ENCODE measurements at places on chromosomes 6 and 20.

DNA sequence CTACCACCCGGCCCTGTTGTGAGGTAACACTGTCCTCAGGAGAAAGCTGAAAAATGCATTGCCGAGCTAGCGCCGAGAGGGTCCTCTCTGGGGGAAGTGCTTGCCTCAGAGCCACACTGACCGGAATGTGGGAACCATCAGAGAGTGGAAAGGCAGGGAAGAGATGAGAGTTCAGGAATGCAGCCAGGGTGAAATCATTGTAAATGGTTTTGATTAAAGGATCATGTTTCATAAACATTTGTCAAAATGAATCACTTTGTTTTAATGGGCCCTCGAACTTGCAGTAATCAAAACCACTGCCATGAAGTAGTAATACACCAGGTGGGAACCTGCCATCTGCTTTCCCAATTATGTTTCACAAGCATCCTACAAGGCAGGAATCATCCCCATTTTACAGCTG lies 16.9 kb upstream of the IL17F start:
- DNase-seq, result no peak

DNA sequence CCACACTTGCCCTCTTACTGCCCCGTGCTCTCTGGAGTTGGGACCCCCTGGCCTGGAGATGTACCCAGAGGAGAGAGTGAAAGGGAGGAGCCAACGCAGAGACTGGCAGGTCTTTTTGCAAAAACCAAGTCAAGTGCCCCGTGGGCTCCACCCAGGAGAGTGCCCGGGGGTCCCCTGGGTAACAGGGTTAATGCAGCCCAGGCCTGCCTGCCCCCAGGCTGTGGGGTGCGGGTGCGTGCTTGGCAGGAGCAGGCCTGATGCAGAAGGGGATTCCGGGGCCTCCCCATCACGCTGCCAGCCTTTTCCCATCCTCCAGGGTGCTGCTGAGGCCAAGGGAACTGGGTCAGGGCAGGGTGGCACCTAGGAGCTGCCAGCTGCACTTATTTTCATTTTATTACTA lies 184.4 kb downstream of the ERMARD start:
- DNase-seq, result no peak

GRCh38 chr6:52262620-52263344 lies 18.5 kb upstream of the IL17F start:
- DNase-seq, result no peak

- DNase-seq, result no peak
Observed at GRCh38 chr6:73503027-73503772, 17.6 kb downstream of the EEF1A1 start.

DNA sequence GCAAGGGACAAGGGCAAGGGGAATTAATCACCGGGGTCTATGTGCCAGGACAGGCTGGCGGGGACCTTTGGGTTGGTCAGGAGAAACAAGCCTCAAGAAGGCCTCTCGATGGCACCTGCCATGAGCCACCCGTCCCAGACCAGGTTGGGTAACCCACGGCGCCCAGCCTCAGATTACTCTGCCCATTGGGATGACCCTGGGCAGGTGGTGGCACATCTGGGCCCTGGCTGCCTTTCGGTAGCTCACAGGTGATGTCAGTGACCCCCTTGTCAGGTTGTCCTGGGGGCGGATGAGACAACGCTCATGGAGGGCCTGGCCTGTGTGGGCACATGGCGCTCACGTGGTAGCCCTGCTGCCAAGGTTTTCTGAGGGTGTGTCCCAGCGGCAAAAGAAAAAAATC lies 152.2 kb downstream of the SYCP2 start:
- no peak for DNase-seq

- DNase-seq, result no peak
Observed at GRCh38 chr6:39062014-39062740, 13.6 kb downstream of the GLP1R start.

- DNase-seq, result peak; percentile 22
Observed at GRCh38 chr20:38203337-38203980, 38.4 kb upstream of the TGM2 start.

DNA sequence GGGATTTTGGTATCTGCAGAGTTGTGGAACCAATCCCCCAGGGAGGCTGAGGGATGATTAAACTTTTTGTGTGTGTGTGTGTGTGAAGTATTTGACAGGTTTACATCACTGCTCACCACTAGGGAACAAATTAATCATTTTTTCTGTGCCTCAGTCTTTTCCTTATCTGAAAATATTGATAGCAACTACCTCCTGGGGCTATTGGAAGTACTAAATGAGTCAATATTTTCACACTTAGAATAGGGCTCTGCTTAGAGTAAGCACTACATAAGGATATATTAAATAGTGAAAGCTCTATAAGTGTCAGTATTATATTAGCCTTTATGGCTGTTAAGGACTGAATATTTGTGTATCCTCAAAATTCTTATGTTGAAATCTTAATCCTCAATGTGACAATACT lies 155.2 kb upstream of the UST start:
- no peak for DNase-seq

GRCh38 chr6:41599852-41600445 lies 38.3 kb upstream of the MDFI start:
- no peak for DNase-seq

- peak; percentile 95 for DNase-seq
Observed at GRCh38 chr6:3410385-3411360, 46.2 kb downstream of the SLC22A23 start.

DNA sequence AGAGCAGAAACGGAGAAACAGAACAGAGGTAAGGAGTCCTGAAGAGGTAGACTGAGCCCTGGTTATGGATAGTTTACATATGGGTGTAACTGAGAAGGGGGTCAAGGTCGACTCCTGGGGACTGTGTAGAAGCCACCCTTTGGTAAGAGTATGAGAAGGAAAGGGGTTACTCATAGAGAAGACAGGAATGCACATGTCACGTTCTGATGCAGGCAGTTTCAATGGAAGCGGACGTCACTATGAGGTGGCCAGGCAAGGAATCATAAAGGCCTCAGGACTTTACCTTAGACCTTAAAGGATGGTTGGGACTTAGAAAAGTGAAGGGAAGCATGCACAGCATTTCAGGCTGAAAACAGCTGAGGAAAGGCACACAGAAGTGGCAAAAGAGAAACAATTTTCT lies 25.1 kb downstream of the RGS17 start:
- DNase-seq, result no peak

DNA sequence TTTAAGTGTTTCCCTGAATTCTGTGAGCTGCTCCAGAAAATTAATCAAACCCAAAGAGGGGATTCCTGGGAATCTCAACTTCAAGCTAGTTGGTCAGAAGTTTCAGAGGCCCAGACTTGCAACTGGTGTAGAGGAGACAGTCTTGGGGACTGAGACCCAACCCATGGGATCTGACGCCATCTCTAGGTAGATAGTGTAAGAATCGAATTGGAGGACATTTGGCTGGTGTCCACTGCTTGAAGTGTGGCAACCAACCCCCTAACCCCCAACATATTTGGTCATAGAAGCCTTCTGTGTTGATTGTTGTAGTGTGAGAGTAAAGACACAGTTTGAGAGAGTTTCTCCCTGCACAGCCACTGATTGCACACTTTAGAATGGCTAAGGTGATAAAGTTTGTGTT lies 103.5 kb upstream of the CARMIL1 start:
- DNase-seq, result no peak

- no peak for DNase-seq
Observed at GRCh38 chr6:119034827-119035458, 43.5 kb downstream of the FAM184A start.

DNA sequence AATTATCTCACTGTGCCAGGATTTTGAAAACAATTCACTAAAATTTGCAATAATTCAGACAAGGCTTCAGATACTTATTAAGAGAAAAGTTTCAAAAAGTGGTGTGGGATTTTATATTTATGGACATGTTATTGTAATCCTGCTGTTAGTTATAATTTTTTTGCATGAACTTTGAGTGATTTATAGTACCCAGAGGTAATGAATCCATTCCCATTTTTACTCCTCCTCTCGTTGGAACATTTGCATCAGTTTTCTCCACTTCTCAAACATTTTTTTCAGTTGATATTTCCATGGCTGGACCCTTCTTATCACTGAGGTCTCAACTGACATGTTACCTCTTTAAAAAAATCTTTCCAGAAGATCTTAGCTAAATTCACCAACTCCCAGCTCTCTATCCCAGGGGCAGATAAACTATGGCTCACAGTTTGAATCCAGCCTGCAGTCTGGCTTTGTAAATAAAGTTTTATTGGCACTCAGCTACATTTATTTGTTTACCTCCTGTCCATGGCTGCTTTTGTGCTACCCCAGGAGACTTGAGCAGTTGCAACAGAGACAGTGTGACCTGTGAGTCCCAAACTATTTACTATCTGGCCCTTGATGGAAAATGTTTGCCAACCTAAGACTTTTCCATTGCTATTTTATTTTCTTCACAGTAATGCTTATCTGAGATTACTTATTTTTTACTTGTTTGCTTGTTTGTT lies 83.4 kb downstream of the TSHZ2 start:
- no peak for DNase-seq

GRCh38 chr20:63319164-63320040 lies 26.4 kb downstream of the COL20A1 start:
- DNase-seq, result no peak

DNA sequence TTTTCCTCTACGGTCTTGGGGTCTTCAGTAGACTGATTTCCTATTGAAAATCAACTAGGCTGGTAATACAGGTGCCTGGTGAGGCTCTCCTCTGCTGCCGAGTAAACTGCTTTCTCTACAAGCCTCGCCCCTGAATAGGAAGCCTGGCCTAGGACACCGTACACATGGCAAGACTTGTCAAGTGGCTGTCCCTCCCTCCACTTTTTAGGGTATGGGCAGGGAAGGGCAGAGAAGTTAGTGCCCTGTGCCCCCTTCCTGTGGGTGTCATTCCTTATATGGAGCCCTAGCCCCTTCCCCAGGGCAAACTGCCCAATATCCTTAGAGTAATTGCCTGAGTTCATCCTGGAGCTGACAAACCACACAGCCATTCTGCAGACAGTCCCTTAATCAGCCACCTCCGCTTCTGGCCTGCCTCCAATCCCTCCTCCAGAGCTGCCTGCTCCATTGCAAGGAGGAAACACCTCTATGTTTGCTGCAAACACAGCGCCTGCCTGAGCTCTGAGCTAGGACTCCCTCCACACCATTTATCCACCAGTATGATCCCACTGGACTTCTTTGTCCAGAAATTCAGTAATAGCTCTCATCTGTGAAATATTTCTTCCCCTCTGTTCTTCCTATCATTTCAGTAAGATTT lies 93.1 kb downstream of the CHD6 start:
- no peak for DNase-seq

- no peak for DNase-seq
Observed at GRCh38 chr6:105606831-105607463, 204.1 kb upstream of the PREP start.

DNA sequence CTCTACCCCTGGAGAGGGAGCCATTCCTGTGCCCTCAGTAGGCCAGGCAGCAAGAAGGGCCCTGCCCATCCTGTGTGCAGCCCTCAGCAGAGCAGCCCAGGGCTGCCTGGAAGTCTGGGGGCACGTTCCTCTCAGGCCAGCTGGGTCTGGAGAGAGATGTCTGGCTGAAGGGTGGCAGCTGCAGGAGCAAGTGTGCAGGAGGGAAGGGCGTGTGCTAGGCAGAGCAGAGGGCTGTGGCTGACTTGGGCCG lies 62.7 kb downstream of the NOL4L start:
- peak; percentile 55 for DNase-seq

DNA sequence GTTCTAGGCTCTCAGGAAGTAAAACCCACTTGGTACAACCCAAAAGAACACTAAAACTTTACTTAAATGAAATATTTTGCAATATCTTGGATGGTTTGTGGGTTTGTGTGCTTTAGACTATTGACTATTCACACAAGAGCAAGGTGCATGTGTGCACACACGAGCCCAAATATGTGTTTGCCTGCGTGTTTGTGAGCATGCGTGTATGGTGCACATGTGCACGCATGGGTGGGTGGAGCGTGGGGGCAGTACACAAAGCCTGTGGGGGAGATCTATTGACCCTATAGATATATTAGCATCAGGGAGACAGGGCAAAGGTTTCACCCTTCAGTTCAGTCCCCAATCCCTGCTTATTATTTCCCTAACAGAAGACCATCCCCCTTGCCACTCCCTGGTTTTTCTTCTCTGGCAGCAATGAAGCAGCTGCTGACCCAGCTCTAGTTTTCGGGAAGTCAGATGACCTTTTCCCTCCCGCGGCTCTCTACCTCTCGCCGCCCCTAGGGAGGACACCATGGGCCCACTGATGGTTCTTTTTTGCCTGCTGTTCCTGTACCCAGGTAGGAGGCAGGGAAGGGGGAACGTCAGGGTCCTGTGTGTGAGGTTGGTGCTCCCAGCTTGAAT lies at the start of gene C2:
TSS of gene C2 (plus strand) at position 476 of the 621 bp plus-strand sequence. CDS start at position 512, 36 bp downstream.
- DNase-seq, result no peak

- DNase-seq, result no peak
Observed at GRCh38 chr6:10194816-10195672, 219.8 kb downstream of the TFAP2A start.

DNA sequence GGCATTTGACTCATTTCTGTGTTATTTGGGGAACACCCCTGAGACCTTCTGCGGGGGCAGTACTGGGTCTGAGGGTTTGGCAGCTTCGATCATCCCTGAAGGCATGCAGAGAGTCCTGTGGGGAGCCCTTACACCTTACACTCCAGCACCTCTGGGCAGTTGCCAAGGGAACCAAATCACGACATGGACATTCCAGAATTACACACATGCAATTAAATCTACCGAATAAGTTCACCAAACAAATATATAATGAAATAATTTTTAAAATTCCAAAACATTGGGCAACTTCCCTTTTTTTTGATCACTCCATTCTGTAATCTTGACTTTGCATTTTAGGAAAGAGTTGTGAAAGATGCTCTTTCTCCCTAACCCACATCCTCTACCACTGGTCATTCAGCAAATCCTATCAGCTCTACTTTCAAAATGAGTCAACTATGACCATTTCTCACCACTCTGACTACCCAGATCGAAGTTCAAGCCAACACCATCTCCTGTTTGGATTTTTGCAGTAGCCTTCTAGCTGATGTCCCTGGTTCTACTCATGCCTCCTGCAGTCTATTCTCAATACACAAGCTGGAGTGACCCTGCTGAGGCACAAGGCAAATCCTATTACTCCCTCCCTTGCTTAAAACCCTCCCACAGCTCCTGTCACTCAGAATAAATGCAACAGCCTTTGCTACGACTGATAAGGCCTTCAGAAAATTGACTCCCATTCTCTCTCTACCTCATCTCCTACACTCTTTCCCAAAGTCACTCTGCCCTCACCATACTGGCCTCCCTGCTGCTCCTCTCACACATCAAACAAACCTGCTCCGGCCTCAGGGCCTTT lies 533.3 kb downstream of the HACE1 start:
- peak; percentile 75 for DNase-seq

DNA sequence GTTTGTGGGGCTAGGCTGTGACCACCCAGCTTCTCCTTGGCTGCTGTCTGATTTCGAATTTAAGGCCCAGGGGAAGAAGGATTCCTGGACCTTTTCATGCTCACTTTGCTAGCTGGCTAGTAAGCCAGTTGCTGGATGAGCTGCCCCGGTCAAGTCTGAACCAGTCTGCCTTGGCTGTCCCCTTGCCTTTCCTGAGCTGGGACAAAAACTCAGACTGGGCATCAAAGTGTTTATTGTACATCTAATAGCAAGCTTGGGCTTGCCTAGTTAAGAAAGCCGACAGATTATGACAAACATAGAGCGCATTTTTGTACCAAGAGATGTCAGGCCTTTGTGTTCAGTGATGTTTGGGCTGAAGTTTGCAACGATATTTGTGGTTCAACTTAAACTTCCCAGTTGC lies 750 bp upstream of the PAK5 start:
- no peak for DNase-seq

GRCh38 chr20:24102290-24102689 lies 113.7 kb upstream of the GGTLC1 start:
- DNase-seq, result peak; percentile 86

All from endodermal cell (in vitro differentiated cells).